ENCODE measurements at places on chromosomes 12 and 14. TPM values are rescaled to one million over a fixed set of nuclear protein-coding genes. Genes with fewer than 3 reads are reported as not detected.
A peak's percentile ranks its signal among the peaks of the same experiment; 100 is the strongest.

GRCh38 chr14:68539241-68539737, 253.6 kb downstream of the ZFP36L1 start:
- DNase-seq: no peak
- no peak overlapping the region for H3K4me3 ChIP-seq
- H3K27ac ChIP-seq: no peak overlapping the region
- H3K27me3 ChIP-seq: no peaks in the 10 kb centered on the region
- peaks cover 32% of the 10 kb centered on the region for H3K4me1 ChIP-seq
- H3K36me3 ChIP-seq: peaks cover 5% of the 10 kb centered on the region

DNA sequence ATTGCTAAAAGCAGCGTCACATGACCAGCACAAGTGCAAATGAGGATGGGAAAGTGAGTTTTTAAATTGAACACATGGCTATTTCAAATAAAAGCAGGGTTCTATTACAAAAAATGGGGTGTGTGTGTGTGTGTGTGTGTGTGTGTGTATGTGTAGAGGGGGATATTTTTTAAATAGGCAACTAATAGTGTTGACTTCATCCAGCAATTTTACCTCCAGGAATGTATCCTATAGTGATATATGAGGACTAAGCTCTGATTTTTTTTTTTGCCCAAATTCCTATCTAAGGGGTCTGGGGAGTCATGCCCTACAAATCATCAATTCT, 78.9 kb upstream of the AMN1 start:
- no peaks in the 10 kb centered on the region for H3K27me3 ChIP-seq
- H3K36me3 ChIP-seq: no peaks in the 10 kb centered on the region
- no peak overlapping the region for H3K4me3 ChIP-seq
- H3K27ac ChIP-seq: no peak overlapping the region

DNA sequence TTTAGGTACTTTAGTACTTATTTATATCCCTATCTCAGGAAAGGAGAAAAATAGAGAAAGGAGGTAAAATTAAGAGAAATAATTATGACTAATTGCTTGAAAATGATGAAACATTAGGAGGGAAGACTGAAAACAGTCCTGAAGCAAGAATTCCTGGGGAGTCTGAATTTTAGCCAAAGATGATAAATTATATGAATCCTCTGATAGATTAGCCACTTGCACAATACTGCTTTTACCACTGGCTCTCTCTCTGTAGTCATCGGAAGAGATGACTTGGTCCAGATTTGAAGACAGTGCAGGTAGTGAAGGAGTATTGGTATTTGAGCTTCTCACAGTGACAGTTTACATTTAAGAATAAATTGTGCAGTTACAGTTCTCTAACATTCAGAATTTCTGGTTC, 83.8 kb upstream of the CLEC14A start:
- peak overlapping the region; percentile 23 for H3K27ac ChIP-seq
- H3K4me1 ChIP-seq: peaks cover 18% of the 10 kb centered on the region
- peak; percentile 23 for DNase-seq
- H3K36me3 ChIP-seq: no peaks in the 10 kb centered on the region
- H3K27me3 ChIP-seq: no peaks in the 10 kb centered on the region
- no peak overlapping the region for H3K4me3 ChIP-seq

DNA sequence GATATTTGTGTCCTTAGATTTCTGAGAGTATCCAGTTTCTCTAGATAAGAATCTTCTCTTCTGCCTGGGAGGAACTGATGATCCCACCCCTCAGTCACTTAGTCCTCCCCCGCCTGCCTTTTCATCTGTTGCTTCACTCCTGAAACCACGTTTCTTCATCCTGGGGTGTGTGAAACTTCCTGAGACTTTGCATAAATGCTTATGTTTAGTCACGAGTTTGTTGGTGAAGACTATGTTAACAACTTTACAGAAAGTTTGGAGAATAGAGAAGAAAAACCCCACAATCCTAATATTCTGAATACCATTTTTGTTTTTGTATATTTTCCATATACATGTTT, 33.2 kb downstream of the MARK3 start:
- H3K36me3 ChIP-seq: peaks cover 35% of the 10 kb centered on the region
- H3K4me1 ChIP-seq: peaks cover 28% of the 10 kb centered on the region
- no peak overlapping the region for H3K4me3 ChIP-seq
- H3K27ac ChIP-seq: peak overlapping the region; percentile 67

GRCh38 chr14:103103461-103104388, 9.2 kb downstream of the EXOC3L4 start:
- H3K27ac ChIP-seq: no peak overlapping the region
- H3K4me1 ChIP-seq: peaks cover 4% of the 10 kb centered on the region
- no peaks in the 10 kb centered on the region for H3K36me3 ChIP-seq
- DNase-seq: peak; percentile 66
- peak overlapping the region; percentile 63 for H3K4me3 ChIP-seq

GRCh38 chr12:51593539-51593938, 2.5 kb downstream of the SCN8A start:
- peaks cover 4% of the 10 kb centered on the region for H3K4me1 ChIP-seq
- peak; percentile 51 for DNase-seq
- H3K27me3 ChIP-seq: peaks cover 89% of the 10 kb centered on the region
- no peak overlapping the region for H3K4me3 ChIP-seq
- no peaks in the 10 kb centered on the region for H3K36me3 ChIP-seq

DNA sequence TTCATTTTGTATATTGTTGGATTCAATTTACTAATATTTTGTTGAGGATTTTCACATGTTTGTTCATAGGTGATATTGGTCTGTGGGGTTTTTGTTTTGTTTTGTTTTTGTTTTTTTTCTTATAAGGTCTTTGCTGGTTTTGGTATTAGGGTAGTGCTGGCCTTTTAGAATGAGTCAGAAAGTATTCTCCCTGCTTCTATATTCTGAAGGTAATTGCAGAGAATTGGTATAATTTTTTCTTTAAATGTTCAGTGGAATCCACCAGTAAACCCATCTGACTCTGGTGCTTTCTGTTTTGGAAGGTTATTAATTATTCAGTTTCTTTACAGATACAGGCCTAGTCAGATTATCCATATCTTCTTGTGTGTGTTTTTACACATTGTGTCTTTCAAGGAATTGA, 8.9 kb downstream of the TOGARAM1 start:
- H3K36me3 ChIP-seq: peaks cover 7% of the 10 kb centered on the region
- no peak for DNase-seq
- H3K27ac ChIP-seq: no peak overlapping the region

DNA sequence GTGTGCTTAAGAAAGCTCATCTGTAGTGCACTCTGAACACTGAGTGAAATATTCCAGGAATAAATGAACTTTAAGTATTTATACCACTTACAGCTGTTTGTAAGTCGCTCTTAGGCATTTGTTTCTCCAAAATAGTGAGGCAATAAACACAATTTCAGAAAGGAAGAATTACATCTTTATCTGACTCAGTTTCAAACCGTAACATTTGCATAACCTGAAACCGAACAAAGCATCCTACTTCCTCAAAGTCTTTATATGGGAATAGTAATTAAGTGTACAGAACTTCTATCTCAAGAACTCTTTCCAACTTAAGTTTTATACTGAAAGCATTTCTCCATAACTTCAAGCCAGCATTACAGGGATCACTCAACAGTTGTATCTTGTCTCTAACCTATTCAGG, 58.4 kb downstream of the SOX5 start:
- no peak overlapping the region for H3K4me3 ChIP-seq
- H3K27ac ChIP-seq: no peak overlapping the region
- H3K27me3 ChIP-seq: peaks cover 90% of the 10 kb centered on the region
- no peak for DNase-seq

DNA sequence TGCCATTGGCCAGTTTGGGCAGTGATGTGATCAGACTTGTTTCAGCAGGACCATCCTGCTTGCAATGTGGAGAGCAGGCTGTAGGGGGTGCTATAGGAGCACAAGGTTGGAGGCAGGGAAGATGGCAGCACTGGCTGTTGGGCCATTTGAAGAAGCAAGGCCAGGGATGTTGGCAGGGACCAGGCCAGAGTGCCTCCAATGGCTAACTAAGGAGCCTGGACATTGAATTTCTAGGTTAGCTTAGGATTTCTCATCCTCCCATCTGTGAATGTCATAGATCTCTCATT, 23.5 kb downstream of the FGF23 start:
- no peak overlapping the region for H3K27ac ChIP-seq
- H3K27me3 ChIP-seq: no peaks in the 10 kb centered on the region
- DNase-seq: peak; percentile 32

GRCh38 chr14:74144789-74145188, 60.0 kb downstream of the LIN52 start:
- no peaks in the 10 kb centered on the region for H3K4me1 ChIP-seq
- H3K36me3 ChIP-seq: no peaks in the 10 kb centered on the region
- no peak overlapping the region for H3K27ac ChIP-seq
- H3K27me3 ChIP-seq: no peaks in the 10 kb centered on the region
- no peak overlapping the region for H3K4me3 ChIP-seq

GRCh38 chr12:91667694-91668093, 478.0 kb downstream of the BTG1 start:
- DNase-seq: no peak
- no peak overlapping the region for H3K4me3 ChIP-seq
- no peak overlapping the region for H3K27ac ChIP-seq
- H3K27me3 ChIP-seq: no peaks in the 10 kb centered on the region

- H3K27ac ChIP-seq: no peak overlapping the region
- DNase-seq: no peak
- H3K4me1 ChIP-seq: no peaks in the 10 kb centered on the region
- no peak overlapping the region for H3K4me3 ChIP-seq
- H3K27me3 ChIP-seq: peaks cover 7% of the 10 kb centered on the region
Measured at GRCh38 chr14:23895480-23895879, 58.1 kb upstream of the DHRS4 start.

GRCh38 chr14:21526672-21527317, 649 bp upstream of the SALL2 start:
- no peaks in the 10 kb centered on the region for H3K36me3 ChIP-seq
- no peaks in the 10 kb centered on the region for H3K4me1 ChIP-seq
- peak overlapping the region; percentile 33 for H3K4me3 ChIP-seq
- peaks cover 23% of the 10 kb centered on the region for H3K27me3 ChIP-seq

DNA sequence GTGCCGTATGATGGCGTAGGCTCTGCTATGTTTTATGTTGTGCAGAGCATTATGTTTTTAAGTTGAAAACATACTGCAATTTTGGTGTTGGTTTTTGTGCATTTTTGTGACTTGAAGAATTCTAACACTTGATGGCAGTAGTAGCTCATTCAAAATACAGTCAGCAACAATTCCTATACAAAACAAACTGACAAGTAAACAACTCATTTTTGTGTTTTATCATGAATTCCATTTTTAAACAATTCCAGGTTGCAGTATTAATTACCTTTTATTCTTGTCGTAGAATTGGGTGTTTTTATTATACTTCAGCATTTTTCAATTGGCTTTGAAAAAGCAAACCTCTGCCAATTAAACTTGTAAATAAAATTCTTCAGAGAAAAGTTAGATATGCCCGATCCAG, 4.1 kb upstream of the CCER1 start:
- H3K4me3 ChIP-seq: no peak overlapping the region
- H3K27me3 ChIP-seq: no peaks in the 10 kb centered on the region
- no peak overlapping the region for H3K27ac ChIP-seq

DNA sequence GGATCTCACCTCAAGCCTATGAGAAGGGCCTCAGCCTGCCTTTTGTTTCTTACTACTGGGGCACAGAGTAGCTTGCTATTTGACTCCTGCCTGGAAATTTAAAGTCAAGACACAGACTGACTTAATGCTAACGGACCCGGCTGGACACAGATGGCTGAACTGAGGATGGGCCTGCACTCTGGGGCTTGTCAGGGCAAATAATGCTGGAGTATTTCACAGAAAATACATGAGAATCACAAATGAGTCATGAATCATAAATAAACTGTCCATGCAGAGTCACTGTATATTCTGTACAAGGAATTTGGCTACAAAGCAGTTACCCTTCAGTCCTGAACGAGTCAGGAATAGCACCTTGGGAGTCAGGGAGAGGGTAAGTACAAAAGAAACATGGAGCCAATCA, 683.2 kb upstream of the FOXG1 start:
- H3K4me3 ChIP-seq: no peak overlapping the region
- H3K36me3 ChIP-seq: no peaks in the 10 kb centered on the region
- H3K27me3 ChIP-seq: no peaks in the 10 kb centered on the region
- DNase-seq: peak; percentile 32
- peaks cover 19% of the 10 kb centered on the region for H3K4me1 ChIP-seq
- peak overlapping the region; percentile 88 for H3K27ac ChIP-seq

DNA sequence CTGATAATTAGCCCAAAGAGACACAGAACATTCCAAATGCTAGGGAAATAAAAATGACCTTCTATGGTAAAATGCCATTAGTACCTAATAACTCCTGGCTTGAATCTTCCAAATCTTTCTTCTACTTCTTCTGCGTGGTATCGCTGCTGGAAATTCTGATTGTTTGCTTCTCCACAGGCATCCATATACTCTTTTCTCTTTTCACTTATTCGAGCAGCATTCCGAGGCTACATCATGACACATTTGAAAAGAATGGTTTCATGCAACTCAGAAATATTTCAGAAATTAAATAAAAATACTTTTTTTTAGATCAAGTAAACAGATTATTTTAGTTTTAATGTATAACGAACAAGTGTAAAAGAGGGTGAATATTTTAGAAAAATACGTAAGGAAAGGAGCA, 18.9 kb downstream of the ZCCHC8 start:
- H3K4me1 ChIP-seq: no peaks in the 10 kb centered on the region
- DNase-seq: no peak
- H3K4me3 ChIP-seq: no peak overlapping the region
- no peak overlapping the region for H3K27ac ChIP-seq

DNA sequence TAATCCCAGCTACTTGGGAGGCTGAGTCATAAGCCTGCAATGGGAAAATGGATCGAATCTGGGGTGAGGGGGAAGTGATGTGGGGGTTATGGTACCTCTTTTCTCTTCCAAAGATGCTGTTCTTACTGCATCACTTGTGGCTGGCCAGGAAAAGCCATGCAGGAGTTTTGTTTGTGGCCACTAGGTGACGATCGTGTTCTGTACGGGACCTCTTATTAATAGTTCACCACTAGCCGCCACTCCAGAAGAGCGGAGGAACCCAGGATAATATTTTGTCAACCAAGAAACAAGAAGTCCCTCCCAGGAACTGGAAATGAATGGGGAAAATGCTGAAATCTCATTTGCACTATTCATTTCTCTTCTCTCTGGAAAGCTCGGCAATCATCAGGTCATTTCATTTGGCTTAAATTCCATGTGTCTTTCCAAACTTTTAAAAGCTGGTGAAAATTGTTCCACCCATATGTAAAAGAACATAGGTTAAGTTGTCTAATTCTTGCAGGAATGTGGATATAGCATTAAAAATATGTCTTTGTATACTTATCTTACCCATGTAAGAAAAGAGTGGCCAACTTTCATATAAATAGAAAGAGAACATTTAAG, 8.9 kb downstream of the GPR65 start:
- peaks cover 46% of the 10 kb centered on the region for H3K27me3 ChIP-seq
- H3K36me3 ChIP-seq: no peaks in the 10 kb centered on the region
- no peak overlapping the region for H3K4me3 ChIP-seq
- H3K4me1 ChIP-seq: no peaks in the 10 kb centered on the region
- DNase-seq: peak; percentile 69

ARHGAP9 gene
- total RNA-seq: 0.69 TPM

DNAH10 gene
- 0.22 TPM for total RNA-seq

PLCZ1 gene
- total RNA-seq: not detected

RTN1 gene
- 9.8 TPM for total RNA-seq

NRXN3 gene
- total RNA-seq: not detected

GYS2 gene
- 0.29 TPM for total RNA-seq

PLA2G1B gene
- not detected for total RNA-seq

PIK3C2G gene
- total RNA-seq: 10.6 TPM

SYT10 gene
- total RNA-seq: not detected

All from MCF 10A (cell line).